ENCODE measurements at places on chromosomes 12 and 14.

DNA sequence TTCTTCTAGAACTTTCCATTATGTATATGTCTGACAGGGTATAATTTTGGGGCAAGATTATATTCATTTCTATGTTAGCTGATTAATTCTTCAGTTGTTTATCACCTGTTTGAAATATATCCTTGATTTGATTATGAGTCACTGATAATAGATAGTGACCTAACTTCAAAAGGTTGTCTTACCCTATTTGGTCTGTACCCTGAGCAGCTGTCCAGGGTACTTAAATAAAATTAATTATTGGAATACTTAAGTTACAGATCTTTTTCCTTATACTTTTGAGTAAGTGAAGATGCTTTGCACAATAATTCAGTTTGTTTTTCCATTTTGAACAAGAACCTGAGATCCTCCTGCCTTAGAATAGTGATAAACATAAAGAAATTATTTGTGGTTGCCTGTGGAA lies 13.2 kb upstream of the NPAS3 start:
- no peak for DNase-seq

DNA sequence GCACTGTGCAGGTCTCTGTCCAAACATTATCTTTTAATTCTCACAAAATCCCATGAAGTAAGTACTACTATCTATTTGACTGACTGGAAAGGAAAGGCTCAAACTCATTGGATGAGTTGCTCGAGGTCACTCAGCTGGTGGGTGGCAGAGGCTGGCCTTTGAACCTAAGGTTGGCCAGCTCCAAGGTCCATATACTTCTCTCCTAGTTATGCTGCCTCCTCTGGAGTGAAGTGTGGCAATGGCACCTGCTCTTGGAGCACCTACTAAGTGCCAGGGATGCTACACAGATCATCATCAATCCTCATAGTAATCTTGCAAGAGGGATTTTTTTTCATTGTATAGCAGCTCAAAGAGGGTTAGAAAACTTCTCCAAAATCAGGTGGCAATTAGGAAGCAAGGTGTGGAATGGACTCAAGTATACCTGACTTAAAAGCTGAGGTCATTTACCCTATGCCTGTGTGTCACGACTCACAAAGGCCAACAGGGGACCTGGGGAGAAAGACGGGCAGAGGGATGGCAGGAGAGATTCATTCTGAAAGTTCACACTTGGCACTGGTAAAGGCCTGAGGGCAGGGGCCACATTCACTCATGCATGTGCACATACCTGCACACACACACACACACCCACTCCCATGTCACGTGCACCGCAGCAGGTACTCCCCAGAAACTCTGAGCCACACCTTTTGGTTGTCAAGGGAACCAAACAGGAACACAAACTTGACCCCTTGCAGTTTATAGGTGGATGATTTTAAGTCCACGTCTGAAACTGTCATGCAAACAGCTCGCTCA lies 146.4 kb downstream of the FOXN3 start:
- no peak for DNase-seq

DNA sequence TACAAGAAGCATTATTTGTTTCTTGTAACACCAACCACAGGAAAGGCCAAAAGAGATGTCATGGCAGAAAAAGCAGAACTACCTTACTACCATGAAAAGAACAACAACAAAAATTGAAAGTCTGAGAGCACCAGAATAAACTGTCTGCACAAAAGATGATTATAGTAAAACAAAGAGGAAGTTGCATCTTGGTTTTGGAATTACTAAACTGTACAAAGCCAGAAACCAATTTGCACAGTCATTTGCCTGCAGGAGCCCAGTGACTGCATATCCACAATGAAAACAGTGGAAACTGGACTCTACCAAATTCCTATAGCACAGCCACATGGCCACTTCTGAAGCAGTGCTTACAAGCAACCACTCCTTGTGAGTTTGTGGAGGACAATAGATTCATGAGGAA lies 276.2 kb downstream of the SSPN start:
- no peak for DNase-seq

DNA sequence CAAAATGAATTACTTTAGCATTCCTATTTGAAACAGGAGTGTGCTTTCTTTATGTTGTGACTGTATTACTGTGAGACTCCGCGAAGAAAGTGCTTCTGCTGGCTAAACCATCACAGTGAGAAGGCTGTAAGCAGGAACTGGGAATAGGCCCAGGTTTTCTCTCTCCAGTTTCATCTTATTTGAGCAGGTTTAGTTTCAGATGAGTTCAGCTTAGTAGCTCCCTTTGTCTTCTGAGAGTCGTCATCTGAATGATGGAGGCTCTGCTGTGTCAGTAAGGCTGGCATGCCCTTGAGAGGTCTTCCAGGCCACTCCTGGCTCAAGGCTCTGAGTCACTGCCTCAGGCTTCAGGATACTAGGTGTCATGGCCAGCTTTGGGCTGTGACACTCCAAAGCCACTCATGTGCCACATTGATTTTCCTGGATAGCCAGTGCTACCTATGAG lies 205.6 kb upstream of the RGS6 start:
- no peak for DNase-seq

DNA sequence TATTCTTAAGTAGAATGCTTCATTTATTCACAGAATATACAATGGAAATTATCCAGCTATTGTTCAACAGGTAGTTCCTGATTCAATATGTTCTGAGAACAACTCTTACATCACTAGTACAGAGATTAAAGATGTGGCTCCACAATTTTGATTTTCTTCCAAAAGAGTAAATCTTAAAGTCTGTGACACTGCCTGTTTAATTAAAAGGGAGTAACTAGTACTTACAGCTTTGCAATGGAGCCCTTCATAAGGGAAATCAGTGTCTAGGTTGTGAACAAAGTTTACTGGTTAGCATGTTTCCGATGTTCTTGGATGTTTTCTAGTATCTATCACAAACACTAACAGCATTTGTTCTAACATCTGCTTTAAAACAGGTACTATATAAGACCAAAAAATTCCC lies 30.8 kb downstream of the MIA2 start:
- no peak for DNase-seq

GRCh38 chr12:76201316-76201715 lies 116.8 kb upstream of the NAP1L1 start:
- no peak for DNase-seq

Measured in Jurkat, Clone E6-1 (cell line).